ENCODE measurements at places on chromosomes 4 and X.

- DNase-seq, result no peak
Observed at GRCh38 chr4:17492058-17492741, 19.7 kb downstream of the QDPR start.

GRCh38 chrX:16839219-16839851, 30.8 kb downstream of the RBBP7 start:
- DNase-seq, result no peak

- DNase-seq, result no peak
Observed at GRCh38 chr4:155434366-155434765, 57.6 kb upstream of the MAP9 start.

GRCh38 chr4:17065821-17066220, 167.4 kb upstream of the LDB2 start:
- no peak for DNase-seq
